Activated T-cell treated with anti-CD3 and anti-CD28 coated beads, Interleukin-2, amount 50 U/mL, for 24 hours (primary cell): ENCODE measurements at places on chromosomes 7 and 10.
A peak's percentile ranks its signal among the peaks of the same experiment; 100 is the strongest.

DNA sequence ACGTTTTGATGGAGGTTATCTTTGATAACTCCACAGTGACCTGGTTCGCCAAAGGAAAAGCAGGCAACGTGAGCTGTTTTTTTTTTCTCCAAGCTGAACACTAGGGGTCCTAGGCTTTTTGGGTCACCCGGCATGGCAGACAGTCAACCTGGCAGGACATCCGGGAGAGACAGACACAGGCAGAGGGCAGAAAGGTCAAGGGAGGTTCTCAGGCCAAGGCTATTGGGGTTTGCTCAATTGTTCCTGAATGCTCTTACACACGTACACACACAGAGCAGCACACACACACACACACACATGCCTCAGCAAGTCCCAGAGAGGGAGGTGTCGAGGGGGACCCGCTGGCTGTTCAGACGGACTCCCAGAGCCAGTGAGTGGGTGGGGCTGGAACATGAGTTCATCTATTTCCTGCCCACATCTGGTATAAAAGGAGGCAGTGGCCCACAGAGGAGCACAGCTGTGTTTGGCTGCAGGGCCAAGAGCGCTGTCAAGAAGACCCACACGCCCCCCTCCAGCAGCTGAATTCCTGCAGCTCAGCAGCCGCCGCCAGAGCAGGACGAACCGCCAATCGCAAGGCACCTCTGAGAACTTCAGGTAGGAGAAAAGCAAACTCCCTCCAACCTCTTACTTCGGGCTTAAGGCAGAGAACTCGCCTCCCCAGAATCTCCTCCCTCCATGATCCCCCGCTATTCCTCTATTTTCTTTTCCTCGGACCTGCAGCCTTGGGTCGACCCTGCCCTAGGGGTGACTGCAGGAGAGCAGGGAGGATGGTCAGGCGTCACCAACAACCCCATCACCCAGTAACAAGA is at the start of gene SERPINE1:
Gene SERPINE1 (plus strand): TSS at position 454 of the 809 bp plus-strand sequence. CDS start 1,290 bp downstream, outside the sequence.
- DNase-seq, result peak; percentile 46

DNA sequence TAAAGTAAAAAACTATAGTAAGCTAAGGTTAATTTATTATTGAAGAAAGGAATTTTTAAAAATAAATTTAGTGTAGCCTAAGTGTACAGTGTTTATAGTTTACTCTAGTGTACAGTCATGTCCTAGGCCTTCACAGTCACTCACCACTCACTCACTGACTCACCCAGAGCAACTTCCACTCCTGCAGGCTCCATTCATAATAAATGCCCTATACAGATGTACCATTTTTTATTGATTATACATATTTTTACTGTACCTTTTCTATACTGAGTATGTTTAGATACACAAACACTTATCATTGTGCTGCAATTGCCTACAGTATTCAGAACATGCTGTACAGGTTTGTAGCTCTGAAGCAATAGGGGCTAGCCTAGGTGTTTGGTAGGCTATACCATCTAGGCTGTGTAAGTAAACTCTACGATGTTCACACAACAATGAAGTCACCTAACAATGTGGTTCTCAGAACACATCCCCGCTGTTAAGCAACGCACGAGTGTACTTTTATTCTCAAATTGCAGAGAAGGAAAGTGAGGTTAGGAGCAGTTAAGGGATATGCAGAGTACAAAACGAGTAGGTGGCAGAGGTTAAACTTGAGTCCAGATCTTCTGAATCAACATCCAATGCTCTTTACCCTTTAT is 38.9 kb upstream of the PLCE1 start:
- DNase-seq, result no peak

DNA sequence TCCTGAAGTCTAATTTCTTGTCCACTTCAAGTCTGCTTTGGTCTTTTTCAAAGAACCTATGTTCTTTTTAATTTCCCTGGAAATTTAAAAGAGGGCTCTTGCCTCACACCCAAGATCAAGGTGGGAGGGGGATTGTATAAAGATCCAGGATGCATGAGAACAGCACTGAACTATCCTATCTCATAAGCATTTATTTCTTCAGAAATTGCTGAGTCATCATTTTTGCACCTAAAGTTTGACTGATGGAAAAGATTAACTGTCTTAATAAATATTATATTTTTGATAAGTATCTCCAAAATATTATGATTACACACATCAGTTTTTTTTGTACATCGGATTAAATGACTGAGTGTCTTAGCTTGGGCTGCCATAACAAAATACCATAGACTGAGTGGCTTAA is 90.5 kb downstream of the RPS24 start:
- no peak for DNase-seq

DNA sequence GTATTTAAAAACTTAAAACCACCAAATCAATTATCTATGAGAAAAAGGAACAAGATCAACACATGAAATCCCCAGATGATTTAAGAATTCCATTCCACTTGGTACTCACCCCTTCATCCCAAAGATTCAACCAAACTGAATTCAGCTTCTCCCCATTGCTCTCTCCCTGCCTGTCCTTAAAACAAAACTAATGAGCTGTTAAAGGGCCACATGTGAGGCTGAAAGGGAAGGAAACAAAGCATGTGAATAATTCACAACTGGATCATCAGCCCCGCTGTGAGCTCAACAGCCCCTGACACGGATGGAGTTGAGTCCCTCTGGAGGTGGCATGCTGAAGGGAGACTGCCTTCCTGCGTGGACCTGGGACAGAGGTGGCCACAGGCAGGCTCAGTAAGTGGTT is 32.9 kb downstream of the VOPP1 start:
- no peak for DNase-seq

DNA sequence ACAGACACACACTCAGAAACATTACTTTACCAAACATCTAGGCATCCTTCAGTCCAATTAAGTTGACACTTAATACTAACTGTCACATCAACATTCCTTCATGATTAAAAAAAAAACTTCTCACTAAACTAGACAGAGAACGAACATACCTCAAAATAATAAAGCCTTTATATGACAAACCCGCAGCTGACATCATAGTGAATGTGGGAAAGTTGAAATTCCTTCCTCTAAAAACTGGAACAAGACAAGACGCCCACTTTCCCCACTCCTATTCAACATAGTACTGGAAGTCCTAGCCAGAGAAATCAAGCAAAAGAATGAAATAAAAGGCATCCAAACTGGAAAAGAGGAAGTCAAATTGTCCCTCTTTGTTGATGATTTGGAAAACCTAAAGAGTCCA is 96.9 kb upstream of the PPP1R9A start:
- DNase-seq, result no peak

DNA sequence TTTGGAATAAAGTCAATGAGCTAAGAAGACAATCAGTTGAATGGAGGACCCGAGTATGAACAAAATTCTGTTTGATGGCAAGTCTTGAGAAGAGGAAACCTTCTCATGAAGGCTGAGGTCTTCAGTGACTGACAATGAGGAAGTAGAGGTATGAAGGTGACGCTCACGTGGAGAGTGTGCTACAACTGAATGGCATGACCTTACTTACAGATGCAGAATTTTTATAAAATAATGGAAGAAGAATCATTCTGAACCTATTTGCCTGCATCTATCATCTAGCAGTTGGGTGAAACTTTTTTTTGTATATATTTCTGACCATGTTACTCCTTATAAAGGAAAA is 19.4 kb upstream of the SP4 start:
- no peak for DNase-seq

- DNase-seq, result no peak
Observed at GRCh38 chr7:41205600-41205999, 497.3 kb downstream of the INHBA start.

DNA sequence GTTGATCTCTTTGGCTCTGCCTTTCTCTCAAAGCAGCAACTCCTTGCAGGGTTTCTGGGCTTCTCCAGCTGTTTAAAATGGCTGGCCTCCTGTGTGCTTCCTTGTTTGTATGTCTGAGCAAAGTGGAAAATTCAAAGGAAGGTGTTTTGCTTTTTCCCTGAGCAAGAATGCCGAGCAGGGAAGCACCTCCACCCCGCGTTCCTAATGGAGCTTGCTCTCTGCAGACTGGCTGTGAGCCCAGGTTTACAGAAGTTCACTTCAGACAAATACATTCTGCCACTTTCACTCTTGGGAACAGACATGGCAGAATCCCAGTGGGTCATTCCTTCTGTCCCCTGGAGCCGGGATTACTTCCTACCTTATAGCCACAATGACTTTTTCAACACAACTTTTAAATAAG is 181.8 kb upstream of the AGK start:
- DNase-seq, result no peak

DNA sequence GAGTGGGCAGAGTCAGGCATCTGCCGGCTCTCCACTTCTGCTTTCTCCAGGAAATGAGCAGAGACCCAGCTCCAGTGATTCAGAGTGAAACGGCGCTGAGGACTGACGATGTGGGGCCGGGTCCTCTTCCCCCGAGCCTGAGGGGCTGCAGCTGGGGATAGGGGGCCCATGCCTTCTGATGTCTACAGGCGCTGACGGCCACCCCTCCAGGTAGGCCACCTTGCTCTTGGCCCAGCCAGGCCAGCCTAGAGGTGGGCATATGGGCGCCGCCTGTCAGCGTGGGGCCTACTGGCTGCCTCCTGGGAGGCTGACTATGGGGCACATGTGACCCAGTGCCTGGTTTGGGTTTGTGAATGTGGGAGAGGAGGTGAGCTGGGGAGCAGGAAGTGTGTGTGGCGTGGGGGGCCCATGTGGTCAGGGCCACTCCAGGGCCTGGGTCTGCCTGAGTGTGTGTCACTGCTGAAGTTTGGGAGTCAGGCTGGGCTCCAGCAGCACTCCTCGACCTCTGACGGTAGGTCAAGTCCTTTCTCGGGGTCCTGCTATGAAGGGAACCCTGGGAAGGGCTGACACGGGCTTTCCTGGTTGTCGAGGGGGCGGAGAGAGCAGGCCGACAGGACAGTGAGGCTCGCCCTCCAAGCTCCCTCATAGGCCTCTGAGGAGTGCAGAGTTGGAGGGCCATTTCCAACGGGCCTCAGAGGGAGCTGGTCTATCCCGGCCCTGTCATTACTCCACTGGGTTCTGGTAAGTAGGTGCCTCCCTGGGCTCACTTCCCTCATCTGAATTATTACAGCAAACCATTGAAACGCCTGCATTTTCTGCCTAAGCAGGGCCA is at the start of gene WDFY4:
Gene WDFY4 (plus strand): TSS at position 82 of the 832 bp plus-strand sequence. CDS start 24,860 bp downstream, outside the sequence.
- no peak for DNase-seq
